ENCODE measurements at places on chromosomes 13 and 19.
A peak's percentile ranks its signal among the peaks of the same experiment; 100 is the strongest.

DNA sequence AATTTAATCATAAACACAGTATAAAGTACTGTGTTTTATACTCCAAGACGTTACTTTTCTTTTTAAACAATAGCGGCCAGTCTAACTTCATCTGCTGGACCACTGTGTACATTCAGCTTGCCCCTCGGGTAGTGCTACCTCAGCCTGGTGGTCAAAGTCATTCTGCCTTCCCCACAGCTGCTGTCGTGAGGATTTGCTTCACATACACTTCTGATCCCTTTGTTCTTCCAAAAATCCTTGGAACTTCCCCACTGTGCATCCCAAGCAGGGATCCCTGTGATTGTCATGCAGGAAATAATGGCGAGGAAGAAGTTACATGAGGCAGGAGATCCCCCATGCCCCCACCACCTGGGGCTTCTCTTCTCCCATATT is 234.9 kb upstream of the STARD13 start:
- DNase-seq = no peak

DNA sequence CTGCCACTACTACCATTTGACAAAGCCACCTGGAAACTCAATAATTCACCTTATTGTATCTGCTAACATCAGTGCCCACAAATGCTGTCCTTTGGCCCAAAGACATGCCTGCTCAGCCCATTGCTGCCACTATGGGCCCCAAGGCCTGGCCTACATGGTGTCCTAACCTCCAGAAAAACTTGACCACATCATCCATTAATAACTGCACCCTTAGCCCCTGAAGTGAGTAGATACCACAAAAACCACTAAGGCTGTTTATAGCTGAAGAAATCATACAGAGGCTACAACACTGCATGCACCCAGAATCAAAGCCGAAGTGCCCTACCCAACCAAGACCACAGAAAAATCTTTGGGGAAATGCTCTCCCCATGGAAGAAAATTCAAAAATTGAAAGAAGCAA is 932.8 kb upstream of the SLITRK6 start:
- DNase-seq = no peak

DNA sequence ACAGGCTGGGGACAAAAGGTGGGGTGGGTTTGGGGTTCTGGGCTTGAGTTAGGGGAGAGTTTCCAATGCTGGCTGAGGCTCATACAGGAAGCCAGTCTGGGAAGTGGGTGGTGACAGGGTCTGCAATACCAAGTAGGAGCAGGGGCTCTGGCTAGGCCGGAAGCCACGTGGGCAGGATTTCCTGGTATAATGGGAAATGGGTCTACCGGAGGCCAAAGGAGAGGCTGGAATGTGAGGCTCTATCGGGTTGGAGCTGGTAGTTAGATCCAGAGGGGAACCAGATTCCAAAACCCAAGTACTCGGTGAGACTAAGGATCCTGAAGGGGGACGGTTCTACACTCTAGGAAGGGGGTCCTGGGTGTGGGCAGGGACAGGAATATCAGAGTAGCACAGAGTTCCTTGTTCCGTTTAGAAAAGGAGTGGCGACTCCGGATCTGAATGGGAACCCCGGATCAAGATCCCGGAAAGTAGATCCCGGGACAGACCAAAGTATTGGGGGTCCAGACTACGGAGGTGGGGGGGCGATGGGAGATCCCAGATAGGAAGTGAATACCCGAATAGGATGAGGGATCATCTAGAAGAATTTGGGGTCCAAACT is 802 bp downstream of the CDC37 start:
- DNase-seq = peak; percentile 49

DNA sequence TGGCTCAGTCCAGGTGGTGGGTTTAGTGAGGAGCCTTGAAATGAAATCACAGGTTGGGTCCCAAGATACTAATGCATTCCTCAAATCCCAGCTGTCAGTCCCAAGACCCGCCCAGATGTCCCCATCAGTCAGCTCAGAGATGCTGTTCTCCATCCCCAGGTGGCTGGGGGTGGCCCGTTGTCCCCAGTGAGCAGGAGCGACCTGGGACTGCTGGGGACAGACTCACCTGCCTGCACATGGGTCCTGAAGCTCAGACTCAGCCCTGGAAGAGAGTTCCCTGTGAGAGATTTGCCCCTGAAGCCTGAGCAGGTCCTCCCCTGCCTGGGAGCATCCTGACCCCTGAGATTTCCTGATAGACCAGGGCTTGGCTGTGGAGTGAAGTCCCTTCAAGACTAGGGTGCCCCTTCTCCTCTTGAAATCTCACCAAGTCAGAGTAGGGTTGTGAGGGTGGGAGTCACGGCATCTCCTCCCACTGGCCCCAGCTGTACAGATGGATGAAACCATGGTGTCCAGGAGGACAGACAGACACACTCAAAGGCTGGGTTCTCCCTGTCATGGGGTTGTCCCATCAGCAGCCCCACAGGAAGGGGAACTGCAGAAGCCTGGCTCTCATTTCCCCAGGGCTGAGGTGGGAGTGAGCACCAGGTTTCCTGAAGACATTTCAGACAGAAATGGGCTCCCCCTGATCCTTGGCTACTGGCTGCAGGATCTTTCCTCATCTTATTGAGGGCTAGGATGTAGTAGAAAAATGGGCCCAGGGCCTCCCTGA is 14.4 kb downstream of the LILRA5 start:
- no peak for DNase-seq

DNA sequence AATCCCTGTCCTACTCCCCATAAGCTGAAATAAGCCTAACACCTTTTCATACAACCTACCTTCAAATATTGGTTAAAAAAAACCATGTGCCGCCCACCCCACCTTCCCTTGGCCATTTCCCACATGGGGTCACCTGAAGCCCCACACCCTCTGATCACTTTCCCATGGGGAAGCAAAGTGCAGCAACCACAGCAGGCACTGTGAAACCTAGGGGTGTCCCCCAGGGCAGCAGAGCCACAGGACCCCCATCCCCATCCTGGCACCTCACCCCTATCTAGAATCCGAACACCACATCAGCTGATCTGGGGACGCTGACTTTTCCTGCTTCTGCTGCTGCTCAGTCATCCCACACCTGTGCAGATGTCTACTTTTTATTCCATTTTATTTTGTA is 19.9 kb downstream of the CEACAM21 start:
- no peak for DNase-seq

- DNase-seq = peak; percentile 35
Observed at GRCh38 chr13:24748061-24748400, 15.9 kb upstream of the RNF17 start.

DNA sequence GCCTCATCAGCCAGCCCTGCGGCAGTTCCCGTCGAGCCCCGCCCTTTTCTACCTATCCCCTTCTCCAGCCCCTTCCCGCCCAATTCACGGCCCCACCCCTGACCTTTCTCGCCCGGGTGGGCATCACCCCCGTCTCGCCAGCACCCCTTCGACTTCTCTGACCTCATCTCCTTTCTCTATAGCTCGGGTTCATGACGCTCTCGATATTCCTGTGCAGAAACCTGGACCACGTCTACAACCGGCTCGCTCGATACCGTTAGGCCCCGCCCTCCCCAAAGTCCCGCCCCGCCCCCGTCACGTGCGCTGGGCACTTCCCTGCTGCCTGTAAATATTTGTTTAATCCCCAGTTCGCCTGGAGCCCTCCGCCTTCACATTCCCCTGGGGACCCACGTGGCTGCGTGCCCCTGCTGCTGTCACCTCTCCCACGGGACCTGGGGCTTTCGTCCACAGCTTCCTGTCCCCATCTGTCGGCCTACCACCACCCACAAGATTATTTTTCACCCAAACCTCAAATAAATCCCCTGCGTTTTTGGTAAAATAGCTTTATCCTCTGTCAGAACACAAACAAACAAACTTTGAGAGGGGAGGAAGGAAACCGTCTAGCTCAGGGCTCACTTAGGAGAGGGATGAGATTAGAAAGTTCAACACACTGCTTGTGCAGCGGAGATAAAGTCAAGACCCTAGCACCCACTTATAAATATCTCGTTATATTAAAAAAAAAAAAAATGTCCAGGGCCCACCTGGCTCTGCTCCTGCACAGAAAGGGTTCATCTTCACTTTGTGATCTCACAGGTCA is 5.1 kb downstream of the CD37 start:
- DNase-seq = peak; percentile 67

DNA sequence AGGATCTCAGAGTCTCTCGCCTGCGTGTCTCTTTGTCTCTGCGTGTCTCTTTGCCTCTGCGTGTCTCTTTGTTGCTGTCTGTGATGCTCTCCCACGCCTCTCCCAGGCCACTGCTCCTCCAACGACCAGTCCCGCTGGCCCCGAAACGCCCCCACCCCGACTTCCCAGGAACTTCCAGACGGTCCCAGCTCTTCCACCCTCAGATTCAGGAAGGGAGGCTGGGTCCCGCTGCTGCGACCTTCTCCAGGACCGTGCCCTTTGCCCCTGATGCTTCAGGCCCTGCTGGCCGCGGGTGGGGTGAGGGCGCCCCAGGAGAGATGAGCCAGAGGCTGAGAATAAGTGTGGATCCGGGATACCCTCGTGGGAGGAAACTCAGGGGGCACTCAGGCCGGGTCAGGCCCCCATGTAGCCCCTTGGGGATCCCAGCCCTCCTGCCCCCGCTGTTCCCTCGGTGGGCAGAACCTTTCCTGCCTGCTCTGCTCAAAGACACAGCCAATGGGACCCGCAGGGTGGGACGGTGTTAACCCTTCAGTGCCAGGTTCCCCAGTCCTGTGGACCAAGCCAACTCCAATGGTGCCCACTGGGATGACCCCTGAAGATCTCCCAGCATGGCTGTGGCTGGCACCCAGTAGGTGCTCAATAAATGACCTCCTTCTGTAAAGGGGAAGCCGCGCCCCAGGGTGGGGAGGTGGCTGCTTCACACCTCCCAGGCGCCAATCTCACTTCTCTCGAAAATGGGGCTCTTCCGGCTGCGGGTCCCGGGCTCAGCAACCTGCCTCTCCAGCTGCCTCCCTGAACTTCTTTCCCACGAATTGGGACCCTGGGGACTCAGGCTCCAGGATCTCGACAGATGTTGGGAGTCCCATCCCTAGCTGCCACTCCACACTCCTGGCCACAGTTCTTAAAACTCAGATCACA is 1.5 kb upstream of the S1PR5 start:
- DNase-seq = no peak

GRCh38 chr19:40719414-40719894 is 2.5 kb downstream of the ITPKC start:
- DNase-seq = peak; percentile 63

GRCh38 chr13:89968470-89968869 is 1379.0 kb upstream of the MIR17HG start:
- DNase-seq = no peak

GRCh38 chr19:3572855-3573161 is at the start of gene HMG20B:
HMG20B (plus strand) TSS chr19:3572944; CDS start chr19:3573310, 366 bp downstream.
- DNase-seq = no peak

DNA sequence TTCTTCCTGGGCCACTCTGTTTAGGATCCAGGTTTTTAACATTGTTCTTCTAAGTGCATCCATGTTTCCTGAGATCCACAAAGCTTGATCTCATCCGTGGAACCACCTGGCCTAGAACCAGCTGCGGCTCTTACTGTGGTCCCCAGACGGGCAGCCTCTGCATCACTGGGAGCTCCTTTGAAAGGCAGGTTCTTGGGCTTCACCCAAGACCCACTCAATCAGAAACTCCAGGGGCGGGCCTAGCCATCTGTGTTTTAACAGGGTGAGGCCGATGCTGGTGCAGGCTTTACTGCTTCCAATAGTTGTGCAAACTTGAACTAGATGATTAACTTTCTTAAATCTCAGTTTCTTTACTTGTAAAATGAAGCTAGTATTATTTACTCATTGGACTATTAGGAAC is 605.7 kb downstream of the FGF9 start:
- DNase-seq = no peak

DNA sequence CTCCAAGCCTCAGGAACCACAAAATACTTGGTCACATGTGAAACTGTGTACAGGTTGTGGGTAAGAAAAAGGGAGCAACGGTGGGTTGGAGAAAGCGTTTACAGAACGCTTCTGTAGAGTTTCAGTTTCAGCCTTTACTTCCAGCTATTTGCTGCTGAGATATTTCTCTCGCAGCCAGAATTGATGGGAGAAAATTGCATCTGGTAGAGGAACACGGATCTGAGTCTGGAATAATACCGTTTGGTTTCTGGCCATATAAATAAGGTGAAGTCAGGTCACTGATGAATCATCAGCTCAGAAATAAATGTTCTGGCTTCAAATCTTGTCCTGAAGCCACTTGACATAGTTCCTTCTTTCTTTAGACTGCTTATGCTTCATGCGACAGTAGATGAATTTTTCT is 20.3 kb upstream of the RFC3 start:
- DNase-seq = no peak

GRCh38 chr13:40565282-40566148 is 100.9 kb downstream of the FOXO1 start:
- DNase-seq = no peak

DNA sequence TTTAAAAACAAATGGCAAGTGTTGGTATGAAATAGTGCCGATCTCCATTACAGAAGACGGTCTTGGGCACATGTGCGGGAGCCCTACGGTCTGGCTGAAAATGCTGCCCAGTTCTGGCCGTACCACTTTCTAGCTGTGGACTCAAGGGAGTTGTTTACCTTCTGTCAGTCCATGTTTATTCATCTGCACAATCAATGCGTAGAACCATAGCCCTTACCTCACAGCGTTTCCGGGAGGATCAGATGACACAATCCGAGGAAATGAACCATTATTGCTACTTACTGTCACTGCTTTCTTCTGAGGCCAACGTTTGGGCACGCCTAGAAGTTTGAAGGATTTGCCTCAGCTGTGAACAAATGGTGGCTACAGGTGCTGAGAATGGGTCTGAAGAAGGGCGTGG is 31.2 kb downstream of the GADD45B start:
- peak; percentile 95 for DNase-seq

DNA sequence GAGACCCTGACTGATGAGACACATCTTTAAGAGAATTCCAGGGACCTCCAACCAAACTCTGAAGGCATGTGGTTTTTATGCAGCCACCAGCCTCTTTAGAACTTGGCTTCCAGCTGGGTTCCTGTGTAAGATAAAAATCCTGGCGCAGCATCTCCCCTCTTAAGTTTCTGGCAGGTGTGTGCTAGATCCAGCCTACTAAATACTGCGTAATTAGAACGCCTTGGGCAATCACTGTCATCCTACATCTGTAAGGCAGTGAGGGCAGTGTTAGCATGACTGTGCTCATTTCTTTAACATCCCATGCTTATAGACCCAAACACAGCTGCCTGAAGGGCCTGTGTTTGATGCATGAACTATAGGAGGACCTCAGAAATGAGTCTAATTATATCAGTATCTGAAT is 173.5 kb upstream of the OBI1 start:
- no peak for DNase-seq

Data from DMS53 (cell line).